GM20000 (cell line): ENCODE measurements at places on chromosomes 1 and 21.

DNA sequence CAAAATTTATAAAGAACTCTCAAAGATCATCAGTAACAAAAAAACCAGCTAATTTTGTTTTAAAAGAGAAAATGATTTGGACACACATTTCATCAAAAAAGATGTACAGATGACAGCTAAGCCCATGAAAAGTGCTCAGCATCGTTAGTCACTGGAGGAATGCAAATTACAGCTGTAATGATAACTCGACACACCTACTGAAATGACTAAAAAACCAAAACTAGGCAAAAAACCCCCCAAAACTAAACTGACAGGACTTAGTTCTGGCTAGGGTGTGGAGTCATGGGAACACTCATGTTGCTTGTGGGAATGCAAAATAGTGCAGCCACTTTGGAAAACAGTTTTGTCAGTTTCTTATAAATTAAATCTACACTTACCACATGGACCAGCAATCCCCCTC is 59.5 kb downstream of the CNIH3 start:
- peak; percentile 19 for DNase-seq

DNA sequence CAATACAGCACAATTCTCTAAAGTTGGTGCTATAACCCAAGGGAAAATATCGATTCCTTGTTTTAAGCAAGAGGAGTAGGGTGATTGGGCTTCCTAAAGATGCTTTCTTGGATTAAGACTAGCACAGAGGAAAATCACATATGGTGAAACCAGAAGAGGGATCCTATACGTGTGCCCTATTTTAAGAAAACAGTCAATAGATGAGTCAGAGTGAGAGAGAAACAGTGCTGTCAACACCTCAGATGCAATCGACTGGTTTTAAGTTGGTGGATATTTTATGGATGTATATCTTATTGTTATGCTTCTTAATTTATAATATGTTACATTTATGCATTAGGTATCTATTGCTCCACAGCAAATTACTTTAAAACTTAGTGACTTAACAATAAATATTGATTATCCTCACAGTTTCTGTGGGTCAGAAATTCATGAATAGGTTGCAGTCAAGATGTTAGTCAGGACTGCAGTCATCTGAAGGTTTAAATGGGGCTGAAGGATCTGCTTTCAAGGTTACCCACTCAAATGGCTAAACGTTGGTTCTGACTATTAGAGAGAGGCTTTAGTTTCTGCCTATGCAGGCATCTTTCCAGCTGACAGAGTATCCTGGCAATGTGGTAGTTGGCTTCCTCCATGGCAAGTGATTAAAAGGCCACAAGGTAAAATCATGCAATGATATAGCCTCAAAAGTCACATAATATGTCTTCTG is 61.6 kb upstream of the DEPDC1 start:
- DNase-seq, result no peak

GRCh38 chr1:55775007-55775406 is 559.8 kb upstream of the USP24 start:
- DNase-seq, result no peak

DNA sequence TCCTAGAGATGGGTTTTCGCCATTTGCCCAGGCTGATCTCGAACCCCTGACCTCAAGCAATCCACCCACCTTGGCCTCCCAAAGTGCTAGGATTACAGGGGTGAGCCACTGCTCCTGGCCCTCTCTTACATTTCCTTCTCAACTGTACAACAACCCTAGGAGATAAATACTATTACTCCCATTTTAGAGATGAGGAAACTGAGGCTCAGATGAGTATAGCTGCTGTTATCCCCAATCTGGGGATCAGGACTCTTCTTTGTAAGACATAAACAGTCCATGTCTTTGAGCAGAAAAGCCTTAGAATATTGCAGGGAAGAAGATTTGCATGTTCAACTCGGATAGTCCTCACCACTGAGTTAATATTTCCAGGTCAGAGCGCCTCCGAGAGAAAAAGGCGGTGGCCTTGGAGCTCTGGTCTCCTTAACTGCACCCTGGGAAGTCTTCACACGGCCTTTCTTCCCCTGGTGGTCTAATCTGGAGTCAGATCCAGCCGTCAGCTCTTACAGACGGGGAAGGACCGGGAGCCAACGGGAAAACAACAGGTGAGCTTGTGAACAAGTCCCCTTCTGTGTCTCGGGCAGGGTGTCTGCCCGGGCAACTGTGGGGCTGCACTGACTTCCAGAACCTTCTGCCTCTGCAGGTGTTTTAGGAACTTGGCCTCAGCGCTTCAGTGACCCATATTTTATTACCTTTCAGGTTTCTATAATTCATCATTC is 5.9 kb upstream of the OLIG1 start:
- DNase-seq, result no peak

- DNase-seq, result no peak
Observed at GRCh38 chr1:197787056-197787455, 11.8 kb upstream of the DENND1B start.

DNA sequence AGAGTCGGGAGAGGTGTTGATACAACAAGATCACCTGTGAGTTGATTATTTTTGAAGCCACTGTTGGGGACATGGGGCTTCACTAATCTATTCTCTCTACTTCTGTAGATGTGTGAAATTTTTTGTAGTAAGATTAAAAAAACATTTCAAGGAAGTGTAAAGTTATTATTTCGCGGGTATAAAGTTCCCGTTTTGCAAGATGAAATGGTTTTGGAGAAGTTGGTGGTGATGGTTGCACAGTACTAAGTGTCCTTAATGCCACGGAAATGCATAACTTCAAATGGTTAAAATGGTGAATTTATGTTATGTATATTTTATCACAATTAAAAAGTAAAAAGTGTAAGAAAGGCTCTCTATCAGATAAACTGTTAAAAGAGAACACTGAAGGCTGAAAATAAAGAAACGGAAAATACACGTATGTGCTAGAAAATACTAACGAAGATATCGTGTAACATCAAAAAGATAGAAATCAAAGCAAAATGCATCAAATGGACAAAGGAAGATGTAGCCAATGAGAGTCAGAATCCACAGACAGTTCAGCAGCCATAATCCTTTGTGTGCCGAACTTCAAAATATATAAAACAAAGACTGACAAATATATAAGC is 2.9 kb upstream of the ITGB2 start:
- no peak for DNase-seq

DNA sequence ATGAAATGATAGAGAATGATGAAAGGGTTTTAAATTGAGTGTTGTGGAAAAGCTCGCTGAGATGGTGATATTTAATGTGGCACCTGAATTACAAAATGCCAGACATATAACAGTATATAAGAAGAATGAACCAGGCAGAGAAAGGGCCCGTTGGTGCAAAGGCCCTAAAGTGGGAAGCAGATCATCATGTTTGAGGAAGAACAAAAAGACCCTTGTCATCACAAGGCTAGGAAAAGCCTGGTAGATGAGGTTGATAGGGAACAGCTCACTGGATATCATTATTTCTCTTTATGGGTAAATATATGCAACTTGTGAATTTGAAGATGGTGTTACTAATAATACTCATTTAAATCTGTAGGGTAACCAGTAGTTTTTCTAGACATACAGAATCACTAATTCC is 11.0 kb downstream of the RAP1A start:
- no peak for DNase-seq

GRCh38 chr1:89657886-89658285 is 25.0 kb downstream of the LRRC8C start:
- peak; percentile 24 for DNase-seq

DNA sequence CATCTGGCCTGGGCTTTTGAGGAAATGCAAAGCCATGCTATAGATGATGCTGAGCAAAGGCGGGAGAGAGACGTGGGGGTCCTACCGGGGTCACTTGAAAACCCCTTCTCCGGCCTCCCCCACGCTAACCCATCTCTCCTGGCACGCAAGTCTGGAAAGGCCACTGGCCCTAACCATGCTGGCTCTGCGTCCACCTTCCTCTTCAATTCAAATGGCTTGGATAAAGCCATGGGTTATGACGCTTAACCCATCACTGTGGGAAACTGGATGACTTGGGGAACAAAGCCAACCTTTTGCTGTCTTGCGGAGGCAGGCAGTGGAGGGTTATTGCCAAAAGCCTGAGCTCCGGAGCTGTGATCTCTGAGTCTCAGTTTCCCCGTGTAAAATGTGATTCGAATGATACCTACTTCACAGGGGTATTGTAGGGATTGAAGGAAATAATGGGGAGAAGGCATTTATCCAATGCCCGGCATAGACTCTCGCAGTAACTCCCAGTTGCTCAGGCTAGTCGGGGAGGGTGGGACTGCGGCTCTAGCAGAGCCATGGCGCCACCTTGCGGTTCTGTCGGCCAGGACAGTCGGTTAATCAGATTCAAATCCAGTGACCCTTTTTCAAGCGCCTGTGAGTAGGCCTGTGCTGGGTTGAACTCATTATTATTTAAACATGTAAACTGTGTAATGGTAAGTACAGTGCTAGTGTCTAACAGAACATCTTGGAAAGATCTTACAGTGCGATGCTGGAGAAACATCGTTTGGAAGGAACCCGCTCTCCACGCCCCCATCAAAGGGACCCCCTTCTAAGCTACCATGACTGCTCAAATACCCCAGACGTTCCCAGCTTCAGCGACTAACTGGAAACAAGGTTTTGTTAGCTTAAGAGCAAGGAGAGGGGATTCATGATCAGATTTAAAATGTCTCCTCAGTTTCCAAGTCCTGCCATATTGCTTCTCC is 20.3 kb downstream of the NEK2 start:
- peak; percentile 74 for DNase-seq
